T1000 (cell line): ENCODE measurements at places on chromosomes 3 and 15.

GRCh38 chr15:82105451-82106215, 59.8 kb upstream of the MEX3B start:
- no peak for DNase-seq

GRCh38 chr3:17655743-17656142, 86.7 kb downstream of the TBC1D5 start:
- no peak for DNase-seq

- peak; percentile 47 for DNase-seq
These were observed 103.5 kb upstream of the SLC7A14 start for GRCh38 chr3:170689296-170689829.

- DNase-seq, result no peak
These were observed 165.1 kb downstream of the PPM1L start for GRCh38 chr3:160921020-160921635.

DNA sequence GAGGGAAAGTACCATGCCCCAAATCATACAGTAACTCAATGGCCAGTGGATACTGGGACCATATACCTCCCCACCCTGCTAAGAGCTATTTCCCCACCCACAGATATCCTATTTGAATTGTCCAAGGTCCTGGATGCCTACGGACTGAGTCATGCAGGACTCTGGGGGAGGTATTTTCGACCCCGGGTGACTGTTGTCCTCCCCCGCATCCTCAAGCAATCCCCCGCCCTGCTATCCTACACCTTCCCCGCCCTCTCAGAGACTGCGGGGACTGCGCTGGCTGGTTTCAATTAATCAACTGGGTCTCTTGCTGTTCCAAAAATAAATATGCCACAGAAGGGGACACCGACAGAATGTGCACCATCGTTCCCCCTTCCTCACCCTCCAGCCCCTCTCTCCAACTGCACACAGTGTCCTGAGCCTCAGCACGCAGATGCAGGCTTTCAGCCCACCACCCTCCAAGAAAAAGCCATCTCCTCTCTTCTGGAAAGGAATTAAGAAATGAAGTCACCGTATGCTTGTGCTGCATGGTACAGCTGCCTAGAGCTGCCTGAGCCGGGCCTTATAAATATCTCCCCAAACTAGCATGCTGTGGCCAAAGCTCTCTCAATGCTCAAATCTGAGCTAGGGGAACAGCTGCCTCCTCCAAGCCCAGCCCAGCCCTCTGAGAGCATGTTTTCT, 8.1 kb downstream of the CAV3 start:
- DNase-seq, result peak; percentile 65

- no peak for DNase-seq
These were observed 6.4 kb downstream of the PFN2 start for GRCh38 chr3:149964291-149964690.
